ENCODE measurements at places on chromosomes 6 and 20. TPM values are rescaled to one million over a fixed set of nuclear protein-coding genes. Genes with fewer than 3 reads are reported as not detected.
A peak's percentile ranks its signal among the peaks of the same experiment; 100 is the strongest.

DNA sequence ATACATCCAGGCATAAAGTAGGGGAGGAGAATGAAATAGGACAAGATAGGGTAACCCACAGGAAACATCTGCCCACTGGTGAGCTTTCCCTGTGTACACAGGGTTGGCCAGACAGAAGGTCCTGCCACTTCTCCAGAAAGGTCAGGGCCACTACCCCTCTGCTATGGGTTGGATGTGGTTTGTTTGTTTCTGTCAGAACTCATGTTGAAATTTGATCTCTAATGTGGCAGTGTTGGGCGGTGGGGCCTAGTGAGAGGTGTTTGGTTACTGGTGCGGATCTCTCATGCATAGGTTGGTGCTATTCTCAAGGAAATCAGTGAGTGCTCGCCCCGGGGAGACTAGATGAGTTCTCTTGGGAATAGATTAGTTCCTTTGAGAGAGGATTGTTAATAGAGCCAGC is 15.6 kb upstream of the MAS1 start:
- DNase-seq, result no peak

- no peak for DNase-seq
Observed at GRCh38 chr6:127198549-127198948, 68.1 kb upstream of the RNF146 start.

- peak; percentile 22 for DNase-seq
Observed at GRCh38 chr6:161353208-161353613, 79.3 kb upstream of the AGPAT4 start.

DNA sequence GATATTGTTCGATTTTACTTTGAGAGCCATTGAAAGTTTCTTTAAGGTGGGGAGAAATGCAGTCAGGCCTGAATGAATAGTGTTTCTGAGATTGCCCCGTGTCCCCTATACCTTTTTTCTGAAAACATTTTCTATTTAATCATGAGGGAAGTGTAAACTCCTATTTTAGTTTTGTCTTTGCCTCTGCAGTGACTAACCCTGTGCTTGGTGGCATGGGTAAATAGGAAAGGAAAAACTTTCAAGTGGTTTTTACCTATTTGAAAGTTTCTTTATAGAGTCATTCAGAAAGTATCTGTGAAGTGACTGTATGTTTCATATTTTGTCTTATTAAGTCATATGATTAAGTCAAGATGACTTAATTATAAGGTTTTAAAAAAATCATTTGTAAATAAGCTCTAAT is 14.5 kb downstream of the SNRNP48 start:
- DNase-seq, result no peak

DNA sequence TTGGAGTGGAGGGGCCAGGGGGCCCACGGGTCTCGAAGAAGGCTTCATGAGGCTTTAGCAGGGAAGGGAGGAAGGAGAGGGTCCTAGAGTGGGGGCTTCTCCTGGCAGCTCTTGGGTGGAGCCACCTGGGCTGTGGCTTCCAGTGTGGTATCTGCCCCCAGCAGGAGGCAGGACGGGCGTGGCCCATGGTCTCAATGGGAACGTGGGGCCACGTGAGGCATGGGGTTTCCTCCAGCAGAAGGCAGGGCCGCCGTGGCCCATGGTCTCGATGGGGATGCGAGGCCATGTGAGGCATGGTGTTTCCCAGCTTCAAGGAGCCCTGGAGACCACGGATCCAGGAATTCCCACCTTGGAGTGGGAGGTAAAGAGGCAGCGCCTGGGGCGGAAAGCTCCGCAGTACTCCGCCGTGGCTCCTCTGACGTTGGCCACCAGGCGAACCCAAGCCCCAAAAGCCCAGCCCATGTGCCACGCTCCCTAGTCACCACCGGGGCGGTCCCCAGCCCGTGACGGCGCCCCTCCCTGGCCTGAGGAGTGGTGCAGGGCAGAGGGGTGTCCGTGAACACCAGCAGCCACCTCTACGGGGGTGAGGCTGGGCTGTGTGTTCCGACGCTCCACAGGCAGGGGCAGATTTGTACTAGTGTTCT is 62.0 kb upstream of the GATA5 start:
- DNase-seq, result no peak

GRCh38 chr20:48889140-48889790 is 32.2 kb upstream of the ARFGEF2 start:
- DNase-seq, result no peak

DNA sequence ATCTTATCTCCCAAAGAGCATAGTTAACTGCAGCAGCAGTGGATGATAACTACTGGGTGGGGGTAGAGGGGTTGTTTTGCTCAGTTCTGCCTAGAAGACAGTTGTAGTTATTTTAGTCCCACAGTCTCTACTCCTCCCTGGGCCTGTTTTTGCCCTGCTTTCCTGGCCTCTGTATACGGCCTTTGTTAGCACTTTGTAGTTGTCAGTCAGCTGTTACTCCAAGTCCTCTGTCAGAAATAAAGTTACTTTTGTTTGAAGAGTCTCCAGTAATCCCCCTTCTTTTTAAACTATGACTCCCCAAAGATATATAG is 113.9 kb downstream of the SLC16A10 start:
- DNase-seq, result no peak

DNA sequence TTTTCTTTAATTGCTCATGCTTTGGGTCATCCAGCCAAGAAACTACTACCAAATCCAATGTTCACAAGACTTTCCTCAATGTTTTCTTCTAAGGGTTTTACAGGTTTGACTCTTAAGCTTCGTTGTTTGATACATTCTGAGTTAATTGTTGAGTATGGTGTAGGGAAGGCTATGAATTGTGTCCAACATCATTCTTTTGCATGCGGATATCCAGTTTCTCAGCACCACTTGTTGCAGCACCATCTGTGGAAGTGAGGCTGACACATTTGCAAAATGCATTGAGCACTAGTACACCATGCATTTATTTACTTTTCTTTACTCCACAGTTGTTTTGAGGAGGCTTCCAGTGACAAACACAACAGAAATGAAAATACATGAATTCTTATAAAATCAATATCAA is 17.2 kb downstream of the MICA start:
- DNase-seq, result no peak

DNA sequence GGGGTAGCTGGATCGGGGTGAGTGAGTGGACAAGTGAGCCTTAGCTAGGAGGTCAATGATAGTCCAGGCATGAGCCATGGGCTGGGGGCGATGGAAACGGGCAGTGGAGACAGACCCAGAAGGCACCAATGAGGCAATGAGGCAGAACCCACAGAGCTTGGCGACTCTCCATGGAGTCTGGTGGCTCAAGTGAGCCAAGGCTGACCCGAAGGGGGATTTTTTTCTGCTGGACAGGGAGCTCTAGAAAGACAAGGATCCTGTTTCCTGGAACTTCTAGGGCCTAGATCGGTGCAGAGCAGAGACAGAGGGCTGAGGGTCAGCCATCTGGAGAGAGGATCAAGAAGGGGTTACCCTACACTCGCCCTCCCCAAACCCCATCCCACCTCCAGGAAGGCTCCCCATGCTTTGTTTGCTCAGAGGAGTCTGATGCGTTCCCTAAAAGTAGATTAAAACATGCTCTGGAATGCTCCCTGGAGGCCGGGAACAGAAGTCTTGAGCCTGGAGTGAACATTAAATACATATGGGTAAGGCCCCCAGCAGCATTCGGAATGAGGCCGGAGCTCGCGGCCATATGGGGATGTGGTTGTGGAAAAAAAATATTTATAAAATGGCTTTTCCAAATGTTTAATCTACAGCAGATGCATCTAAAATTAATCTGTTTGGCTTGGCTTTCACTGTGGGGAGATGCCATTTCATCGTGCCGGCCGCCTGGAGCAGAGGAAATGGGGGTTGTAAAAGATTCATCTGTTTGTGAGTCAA is 237.8 kb upstream of the PMEPA1 start:
- peak; percentile 10 for DNase-seq

- DNase-seq, result no peak
Observed at GRCh38 chr6:118656847-118657451, 5.6 kb upstream of the CEP85L start.

- peak; percentile 16 for DNase-seq
Observed at GRCh38 chr6:163415620-163416556, 1.4 kb downstream of the QKI start.

DNA sequence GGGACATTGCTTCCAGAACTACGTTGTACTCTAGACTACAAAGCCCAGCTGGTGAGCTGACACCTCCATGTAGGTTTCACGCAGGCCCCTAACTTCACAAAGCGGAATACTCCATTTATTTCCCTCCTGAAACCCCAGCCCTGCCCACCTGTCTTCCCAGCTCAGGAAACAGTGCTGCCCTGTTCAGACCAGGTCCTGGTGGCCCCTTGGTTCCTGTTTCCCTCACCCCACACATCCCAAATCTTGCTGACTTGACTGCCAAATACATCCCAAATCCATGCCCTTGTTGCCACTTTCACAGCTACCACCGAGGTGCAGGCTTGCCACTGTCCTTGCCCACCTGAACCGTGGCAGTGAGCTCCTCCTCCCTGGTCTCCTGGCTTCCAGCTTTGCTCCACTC is 113.1 kb upstream of the PTPN1 start:
- no peak for DNase-seq

GRCh38 chr6:12291839-12292604 is 1.9 kb downstream of the EDN1 start:
- peak; percentile 57 for DNase-seq

- DNase-seq, result no peak
Observed at GRCh38 chr20:51513545-51513944, 29.0 kb downstream of the NFATC2 start.

DNA sequence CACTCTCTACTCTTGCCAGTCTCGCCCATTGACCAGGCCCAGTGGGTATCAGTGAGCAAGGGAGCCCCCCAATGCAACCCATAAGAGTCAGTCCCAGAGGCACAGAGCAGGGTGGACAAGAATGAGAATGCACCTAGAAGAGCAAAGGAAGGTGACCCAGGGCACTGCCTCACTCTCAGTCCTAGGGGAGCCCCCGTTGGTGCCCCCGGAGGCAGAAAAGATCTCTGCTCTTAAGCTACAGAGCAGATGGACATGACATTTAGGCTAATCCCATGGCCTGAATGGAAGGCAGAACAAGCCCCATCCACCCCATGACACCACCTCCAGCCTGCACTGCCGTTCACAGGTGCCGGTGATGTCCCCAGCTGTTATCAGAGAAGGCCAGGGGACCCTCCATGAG is 50.7 kb upstream of the PLEKHG1 start:
- no peak for DNase-seq

GRCh38 chr20:17614176-17614811 is 44.4 kb downstream of the DSTN start:
- peak; percentile 35 for DNase-seq

DNA sequence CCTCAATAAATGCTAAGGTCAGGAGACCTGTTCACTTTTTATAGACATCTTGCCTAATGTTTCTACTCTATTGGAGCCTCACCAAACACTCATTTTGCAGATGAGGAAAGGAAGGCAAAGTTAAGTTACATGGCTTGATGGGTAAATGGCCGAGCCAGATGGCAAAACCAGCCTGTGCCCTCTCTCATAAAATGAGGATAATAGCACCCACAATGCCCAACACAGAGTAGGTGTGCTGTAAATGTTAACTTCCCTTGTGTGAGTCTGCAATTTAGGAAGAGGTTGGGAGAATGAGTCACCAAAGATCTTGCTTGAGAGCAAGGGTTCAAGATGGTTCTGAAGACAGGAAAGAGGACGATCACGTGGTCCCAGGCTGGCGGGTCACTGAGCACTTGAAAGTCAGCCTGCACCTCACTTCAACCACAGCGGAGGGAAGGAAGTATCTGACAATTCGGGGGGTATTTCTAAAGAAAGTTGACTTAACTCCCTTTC is 3.3 kb downstream of the KCNK5 start:
- DNase-seq, result no peak

DNA sequence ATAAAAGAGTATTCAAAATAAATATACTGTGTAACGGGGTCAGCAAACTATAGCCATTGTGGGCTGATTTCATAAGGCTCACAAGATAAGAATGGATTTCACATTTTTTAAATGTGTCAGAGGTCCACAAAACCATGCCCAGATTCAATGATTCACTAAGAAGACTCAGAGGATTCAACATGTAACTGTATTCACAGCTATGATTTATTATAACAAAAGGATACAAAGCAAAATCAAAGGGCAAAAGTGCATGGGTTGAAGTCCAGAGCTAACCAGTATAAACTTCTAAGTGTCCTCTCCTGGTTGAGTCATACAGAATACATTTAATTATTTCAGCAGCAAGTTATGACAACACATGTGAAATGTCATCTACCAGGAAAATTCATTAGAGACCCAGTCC is 49.2 kb downstream of the TBC1D32 start:
- DNase-seq, result peak; percentile 7

- no peak for DNase-seq
Observed at GRCh38 chr6:21726676-21727075, 133.1 kb downstream of the SOX4 start.

DNA sequence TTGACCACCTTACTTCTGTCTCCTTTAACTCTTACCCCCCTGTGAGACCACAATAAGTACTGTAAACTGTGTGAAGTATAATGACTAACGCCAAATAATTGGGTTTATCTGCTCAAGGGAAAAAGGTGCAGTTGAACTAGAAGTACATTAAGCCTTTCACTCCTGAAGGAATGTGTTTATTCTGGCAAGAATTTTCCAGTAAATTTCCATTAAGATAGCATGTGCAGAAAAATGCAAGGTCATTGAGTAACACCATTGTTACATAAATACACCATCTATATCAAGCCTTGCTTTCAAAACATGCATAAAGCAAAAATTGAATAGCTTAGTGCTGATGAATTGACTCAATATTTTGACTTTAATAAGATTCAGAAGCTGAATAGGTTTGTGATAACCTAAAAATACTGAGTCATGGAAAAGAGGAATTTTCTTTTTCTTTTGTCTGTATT is 65.4 kb downstream of the ARHGAP18 start:
- peak; percentile 84 for DNase-seq

- no peak for DNase-seq
Observed at GRCh38 chr20:44022464-44022863, 107.8 kb downstream of the TOX2 start.

DNA sequence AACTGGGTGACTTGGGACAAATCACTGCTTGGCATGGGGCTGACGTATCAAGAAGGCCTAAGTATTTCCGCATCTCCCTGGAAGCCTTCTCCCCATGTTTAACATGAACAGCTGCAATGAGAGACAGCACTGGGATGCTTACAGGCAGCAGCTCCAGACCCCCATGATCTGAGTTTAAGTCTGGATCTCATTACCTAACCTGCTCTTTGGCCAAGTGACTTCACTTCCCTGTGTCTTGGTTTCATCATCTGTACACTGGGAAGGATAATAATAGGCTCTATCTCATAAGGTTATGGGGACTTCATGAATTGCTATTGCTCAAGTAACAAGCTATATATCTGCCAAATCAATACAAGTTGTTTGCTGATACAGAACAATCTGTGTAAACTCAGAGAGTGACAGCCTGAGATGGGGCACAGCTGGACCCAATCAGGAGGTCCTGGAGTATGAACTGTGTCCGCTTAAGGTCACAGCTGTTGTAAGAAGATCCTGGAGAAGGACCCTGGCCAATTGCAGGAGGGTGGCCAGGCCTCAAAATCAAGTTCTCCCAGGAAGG is 56.0 kb downstream of the TGM2 start:
- DNase-seq, result no peak

The GPLD1 gene
- total RNA-seq, result 0.36 TPM

The SIRPB2 gene
- total RNA-seq, result not detected

The IL17F gene
- total RNA-seq, result not detected

The STMN3 gene
- total RNA-seq, result 2.2 TPM

The MAS1 gene
- total RNA-seq, result not detected

The SFT2D1 gene
- 60.3 TPM for total RNA-seq

The CD2AP gene
- 18.0 TPM for total RNA-seq

The MEI4 gene
- total RNA-seq, result not detected

The SCRT2 gene
- total RNA-seq, result not detected

The PSORS1C1 gene
- total RNA-seq, result 3.4 TPM

The DYNLT2 gene
- total RNA-seq, result 2.8 TPM

The SIRPA gene
- 10.5 TPM for total RNA-seq

The EMILIN3 gene
- not detected for total RNA-seq

The SIRPG gene
- not detected for total RNA-seq

The RHAG gene
- not detected for total RNA-seq

The GPX5 gene
- total RNA-seq, result not detected

The MYCT1 gene
- 2.9 TPM for total RNA-seq
